ENCODE measurements at places on chromosomes 2 and 18.

GRCh38 chr2:27006602-27007415 lies 26.0 kb upstream of the TMEM214 start:
- DNase-seq, result no peak

DNA sequence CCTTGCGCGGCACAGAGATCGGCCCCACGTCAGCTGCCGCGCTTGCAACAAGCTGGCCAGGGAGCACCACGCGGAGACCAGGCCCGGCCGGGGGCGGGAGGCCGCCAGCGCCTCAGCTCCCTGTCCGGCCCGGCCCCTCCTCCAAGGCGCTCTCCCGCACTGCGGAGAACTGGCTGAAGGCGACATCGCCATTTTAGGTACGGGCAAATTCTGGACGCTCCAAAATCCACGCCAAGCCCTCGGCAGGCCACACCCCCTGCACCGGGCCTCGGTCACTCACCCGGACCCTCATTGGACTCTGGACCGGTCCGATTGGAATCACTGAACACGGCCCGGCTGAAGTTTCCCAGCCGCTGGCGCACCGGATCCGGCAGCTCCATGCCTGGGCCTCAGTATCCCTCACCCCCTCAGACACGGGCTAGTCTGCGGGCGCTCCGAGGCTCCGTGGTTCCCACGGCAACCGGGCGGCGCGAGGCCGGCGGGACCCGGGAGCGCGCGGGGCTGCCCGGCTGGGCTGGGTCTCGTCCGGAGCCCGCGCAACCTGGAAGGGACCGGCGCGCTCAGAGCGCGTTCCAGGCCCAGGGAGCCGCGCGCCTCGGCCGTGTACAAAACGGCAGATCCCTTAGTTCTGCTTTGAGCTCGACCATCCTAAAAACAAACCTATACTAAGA lies at the start of gene TMEM17:
TSS of gene TMEM17 (minus strand) at position 446 of the 671 bp plus-strand sequence. CDS start at position 380, 66 bp downstream.
- DNase-seq, result peak; percentile 24

DNA sequence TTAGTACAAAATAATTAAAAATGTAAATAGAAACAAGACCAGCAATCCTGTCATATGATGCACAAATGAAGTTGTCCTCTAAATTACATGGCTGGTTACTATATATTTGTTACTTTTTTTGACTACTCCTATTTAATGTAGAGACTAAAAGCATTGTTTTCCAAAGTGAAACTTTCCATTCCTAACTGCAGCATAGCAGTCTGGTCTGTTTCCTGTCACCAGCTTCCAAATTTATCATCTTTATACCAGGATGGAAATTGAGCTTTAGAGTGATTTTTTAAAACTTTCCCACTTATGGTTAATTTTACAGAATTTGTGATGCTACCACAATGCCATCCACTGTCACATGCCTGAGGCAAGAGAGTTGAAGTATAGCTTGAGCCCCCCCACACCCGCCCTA lies 33.5 kb upstream of the RAB27B start:
- no peak for DNase-seq

GRCh38 chr2:37907501-37908225 lies 17.4 kb upstream of the RMDN2 start:
- no peak for DNase-seq

DNA sequence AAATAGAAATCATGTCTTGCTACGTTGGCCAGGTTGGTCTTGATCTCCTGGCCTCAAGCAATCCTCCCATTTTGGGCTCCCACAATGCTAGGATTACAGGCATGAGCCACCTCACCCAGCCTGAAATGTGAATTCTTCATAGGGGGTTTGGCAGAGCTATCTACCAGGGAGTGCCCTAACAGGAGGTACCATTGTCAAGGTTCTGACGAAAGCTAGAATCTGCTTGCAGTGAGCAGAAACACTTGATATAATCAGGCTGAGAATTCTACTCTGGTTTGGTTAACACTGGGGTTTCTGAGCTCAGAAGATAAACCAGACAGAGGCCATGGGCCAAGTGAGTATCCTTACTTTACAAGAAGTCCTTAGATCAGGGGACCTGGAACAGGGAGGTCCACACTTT lies 7.2 kb upstream of the LAMA3 start:
- no peak for DNase-seq

GRCh38 chr2:43519643-43520221 lies 76.1 kb downstream of the THADA start:
- no peak for DNase-seq

GRCh38 chr2:118580651-118581050 lies 266.8 kb downstream of the EN1 start:
- DNase-seq, result no peak

DNA sequence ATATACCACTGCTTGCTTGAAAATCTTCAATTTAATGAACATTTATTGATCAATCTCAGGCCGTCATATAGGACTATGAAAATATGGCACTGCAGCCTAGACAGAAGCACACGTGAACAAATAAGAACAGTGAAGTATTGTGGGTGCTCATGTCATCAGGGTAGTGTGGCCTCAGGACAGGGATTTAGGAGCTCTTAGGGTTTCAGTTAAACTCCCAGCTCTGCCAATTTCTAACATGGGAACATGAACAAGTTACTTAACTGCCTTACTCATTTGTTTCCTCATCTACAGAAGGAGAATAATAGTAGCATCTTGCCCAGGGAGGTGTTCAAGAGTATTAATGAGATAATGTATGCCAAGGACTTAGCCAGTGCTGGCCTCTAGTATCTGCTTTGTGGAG lies 146.0 kb upstream of the MAP3K20 start:
- DNase-seq, result no peak

- DNase-seq, result no peak
Measured at GRCh38 chr2:239239607-239240413, 161.0 kb downstream of the HDAC4 start.

- no peak for DNase-seq
Measured at GRCh38 chr2:80114812-80115211, 189.7 kb downstream of the LRRTM1 start.

DNA sequence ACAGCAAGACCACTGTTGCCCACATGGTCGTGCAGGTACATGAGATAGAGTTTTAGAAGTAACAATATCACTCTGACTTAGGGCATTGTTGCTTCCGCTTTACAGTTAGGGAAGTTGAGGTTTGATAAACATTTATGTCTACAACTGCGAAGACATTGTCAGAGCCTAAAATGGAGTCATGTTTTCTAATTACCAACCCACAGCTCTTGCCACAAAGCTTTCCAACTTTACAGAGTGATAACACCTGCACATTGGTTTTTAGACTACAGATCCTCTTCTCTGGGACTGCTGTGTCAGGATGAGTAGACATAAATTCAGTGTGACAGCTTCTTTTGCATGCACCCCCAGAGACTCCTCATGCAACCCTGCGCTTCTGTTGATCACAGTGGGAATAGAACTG lies 119.0 kb downstream of the FEZ2 start:
- no peak for DNase-seq

GRCh38 chr2:97948926-97949325 lies 46.8 kb downstream of the TMEM131 start:
- DNase-seq, result no peak

GRCh38 chr2:902584-902983 lies 48.1 kb upstream of the SNTG2 start:
- DNase-seq, result no peak

DNA sequence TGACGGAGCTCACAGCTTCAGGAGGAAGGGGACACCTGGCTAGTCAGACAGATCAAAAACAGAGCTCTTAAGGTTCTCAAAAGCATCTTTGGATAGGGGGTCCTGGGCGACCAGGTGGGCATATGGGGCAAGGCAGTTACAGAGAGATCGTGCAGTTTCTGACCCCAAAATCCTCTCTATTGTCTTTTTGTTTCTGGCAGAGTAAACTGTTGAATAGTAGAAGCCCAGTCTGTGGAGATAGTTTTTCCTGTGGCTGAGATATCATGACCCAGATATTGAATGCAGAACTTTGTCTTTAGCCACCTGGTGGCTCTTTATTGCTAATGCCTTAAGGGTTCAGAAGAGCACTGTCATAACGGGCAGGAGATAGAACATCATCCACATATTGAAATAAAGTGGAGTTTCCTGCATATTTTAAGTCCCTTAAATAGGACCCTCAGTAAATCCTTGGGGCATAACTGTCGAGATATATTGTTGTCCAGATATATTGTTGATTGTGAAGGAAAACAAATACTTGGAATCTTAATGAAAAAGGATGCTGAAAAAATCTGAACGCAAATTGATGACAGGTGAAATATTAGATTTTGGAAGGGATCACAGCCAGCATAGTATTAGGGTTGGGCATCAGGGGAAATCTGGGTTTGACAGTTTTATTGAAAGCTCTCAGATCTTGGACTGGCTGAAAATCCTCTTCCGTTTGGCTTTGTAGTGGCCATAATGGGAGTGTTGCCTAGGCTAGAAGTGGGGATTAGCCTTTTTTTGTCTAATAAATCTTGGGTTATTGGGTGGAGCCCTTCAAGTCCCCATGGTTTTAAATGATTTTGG lies 14.1 kb upstream of the ZDBF2 start:
- no peak for DNase-seq

GRCh38 chr2:165528691-165529090 lies 59.2 kb downstream of the CSRNP3 start:
- no peak for DNase-seq

DNA sequence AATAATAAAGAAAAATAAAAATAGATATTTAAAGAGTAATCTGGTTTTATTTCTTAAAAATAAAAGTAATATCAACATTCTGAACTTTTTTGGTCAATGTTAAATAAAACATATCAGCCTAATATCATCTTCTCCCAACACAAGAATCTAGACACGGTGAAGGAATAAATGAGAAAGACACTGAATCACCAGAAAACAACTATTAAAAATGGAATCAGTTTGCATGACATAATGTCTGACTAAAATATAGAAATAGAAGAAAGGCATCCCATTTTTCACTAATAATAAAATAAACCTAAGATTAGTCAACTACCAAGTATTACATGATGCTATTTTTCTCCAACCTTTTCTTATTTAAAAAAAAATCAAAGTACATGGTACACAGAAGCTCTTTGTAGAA lies 30.8 kb upstream of the TNFAIP6 start:
- DNase-seq, result no peak

DNA sequence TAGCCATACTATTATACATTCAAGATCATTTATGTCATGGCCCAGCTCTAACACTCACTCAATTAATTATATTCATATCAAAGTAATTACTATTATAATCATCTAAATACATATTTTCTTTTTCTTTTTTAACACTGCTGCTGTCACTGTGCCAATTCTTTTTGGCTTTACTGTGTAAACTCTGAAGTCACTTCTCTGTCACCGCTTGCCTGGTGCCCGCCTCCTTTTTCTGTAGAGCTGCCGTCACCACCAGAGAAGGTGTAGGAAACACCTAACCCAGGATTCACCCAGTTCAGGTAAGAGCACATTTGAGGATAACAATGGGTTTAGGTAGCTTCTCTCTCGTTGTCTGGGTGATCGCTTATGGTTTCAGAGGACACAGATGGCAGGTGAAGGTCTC lies 93.3 kb downstream of the AOX1 start:
- DNase-seq, result no peak

DNA sequence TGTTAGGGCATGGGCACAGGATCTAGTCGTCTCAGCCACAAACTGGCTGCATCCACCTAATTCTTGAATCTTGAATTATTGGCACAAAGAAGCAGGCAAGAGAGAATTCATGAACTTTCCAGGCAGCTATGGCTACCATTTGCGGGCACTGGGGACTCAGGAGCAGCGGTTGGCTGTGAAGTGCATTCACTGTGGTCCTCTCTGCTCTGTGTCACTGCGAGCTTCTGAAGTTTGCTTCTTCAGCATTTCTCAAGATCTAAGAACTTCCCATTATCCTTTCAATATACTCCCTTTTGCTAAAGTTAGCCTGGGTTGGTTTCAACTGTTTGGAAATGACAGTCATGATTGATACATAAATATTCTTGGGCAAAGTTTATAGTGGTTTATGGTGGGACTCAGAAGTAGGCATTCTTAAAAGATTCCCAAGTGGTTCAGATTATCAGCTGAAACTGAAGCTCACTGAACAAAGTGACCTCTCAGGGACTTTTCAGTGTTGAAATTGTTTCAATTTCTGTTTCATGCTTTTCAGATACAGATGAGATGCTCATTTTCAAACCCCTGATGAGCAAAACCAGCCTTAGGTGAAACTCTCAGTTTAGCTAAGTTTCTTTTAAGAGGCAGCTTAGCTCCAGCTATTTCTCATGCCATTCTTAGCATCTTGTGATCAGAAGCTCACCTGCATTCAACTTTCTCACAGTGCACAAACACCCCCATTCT lies 1258.3 kb upstream of the GYPC start:
- DNase-seq, result no peak

DNA sequence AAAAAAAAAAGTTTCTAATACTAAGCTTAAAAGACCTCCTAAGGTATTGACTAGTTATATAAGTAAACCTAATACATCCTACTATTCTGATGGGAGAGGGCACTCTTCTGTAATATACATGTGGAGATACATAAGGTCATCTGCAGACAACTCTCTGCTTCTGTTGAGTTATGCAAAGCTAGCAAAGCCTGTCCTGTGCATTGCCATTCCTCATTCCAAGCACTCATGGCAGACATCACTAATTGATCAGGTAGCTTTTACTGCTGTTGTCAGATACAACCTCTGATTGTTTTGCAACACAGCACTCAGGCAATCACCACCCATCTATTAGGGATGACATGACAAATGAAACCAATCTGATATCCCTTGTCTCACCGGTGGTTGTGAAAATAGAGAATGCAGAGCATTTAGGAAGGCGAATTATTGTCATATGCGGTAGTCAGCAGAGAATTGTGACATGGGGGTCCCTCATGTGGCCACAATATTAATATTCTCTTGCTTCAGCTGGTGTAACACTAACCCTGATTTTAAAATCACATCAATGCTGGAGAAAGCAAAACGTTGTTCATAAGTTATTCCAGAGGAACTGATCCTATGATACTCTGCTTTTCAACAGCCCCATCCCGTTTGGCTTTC lies 416.5 kb upstream of the GYPC start:
- no peak for DNase-seq

DNA sequence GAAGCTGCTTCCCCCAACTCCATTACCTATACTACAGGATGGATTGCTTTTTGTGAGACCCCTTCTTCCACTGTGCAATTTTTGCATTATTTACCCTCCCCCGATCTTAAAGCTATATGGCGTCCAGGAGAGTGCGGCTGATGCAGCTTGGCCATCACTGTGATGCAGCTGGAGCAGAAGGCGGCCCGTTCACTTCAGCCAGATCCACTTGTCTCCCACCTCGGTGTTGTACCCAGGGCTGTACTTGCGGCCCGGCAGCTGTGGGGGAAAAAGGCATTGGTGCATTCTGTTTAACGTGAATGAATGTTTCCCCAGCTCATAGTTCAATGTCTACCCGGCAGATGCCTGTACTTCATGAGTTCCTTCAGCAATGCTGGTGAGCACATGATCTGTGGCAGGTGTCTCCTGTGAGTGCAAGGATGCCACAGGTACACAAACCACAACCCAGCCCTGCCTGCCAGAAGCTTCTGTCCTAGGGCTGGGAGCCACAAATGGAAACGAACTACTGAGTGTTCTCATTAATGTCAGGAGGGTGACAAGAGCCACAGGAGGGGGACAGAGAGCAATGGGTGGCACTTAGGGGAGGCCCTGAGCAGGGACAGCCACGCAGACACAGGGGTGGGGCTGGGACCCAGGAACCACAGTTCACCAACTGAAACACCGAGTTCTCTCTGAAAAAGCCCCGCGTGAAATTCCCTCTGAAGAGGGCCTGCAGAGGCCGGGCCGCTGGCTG lies 64.0 kb downstream of the NDUFA10 start:
- no peak for DNase-seq

GRCh38 chr2:181313845-181314244 lies 143.3 kb upstream of the ITGA4 start:
- no peak for DNase-seq

Data from NCI-H1048 (cell line).